ENCODE measurements at places on chromosomes 1 and 21.

GRCh38 chr1:57451516-57451915, 27.7 kb upstream of the DAB1 start:
- DNase-seq, result no peak

DNA sequence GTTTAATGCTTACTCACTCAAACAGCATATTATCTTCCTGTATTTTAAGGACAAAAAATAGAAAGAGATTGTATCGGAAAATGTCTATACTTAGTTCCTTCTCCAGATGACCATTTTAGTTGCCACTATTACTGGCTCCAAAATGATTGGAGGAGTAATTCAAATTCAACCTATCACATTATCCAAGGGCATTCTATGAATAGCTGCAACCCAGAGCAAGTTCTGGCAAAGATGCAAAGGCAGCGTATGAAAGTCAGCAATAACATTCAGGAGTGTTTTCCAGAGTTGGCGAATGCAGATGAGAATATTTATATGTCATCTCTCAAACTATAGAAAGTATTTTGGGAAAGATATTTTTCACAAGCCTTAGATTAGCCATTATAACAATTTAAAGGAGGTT, 389.8 kb upstream of the ADGRL2 start:
- peak; percentile 43 for DNase-seq

DNA sequence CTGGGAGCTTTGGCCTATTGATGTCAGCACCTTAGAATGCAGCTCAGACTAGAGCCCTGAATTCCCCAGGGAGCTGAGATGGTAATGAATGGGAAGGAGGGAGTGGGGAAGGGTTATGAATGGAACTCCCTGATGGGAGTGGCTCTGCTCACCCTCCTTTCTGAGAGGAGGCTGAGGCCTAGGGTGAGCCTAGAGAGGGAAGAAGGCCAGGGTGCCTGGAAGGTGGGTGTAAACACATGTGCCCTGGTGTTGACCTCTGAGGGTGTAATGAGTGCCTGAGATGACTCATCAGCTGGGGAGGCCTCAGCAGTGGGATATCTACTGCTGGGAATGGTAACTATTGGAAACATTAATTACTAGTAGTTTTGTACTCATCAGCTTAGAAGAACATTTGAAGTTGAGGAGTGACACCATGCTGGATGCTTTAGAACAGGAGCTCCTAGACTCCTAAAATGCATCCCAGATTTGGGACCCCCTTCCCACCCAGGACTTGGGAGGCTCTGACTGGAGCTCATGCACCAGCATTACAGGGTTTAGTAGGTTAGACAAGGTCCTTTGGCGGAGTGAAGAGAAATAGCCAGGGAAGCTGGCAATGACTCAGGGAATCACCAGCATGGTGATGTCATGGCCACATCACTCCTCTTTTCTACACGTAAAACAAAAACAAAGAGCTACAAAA, 16.0 kb upstream of the PIGV start:
- no peak for DNase-seq

GRCh38 chr1:239840790-239841189, 250.9 kb upstream of the FMN2 start:
- DNase-seq, result no peak

GRCh38 chr1:201468501-201468843, 516 bp downstream of the PHLDA3 start:
- DNase-seq, result peak; percentile 51

DNA sequence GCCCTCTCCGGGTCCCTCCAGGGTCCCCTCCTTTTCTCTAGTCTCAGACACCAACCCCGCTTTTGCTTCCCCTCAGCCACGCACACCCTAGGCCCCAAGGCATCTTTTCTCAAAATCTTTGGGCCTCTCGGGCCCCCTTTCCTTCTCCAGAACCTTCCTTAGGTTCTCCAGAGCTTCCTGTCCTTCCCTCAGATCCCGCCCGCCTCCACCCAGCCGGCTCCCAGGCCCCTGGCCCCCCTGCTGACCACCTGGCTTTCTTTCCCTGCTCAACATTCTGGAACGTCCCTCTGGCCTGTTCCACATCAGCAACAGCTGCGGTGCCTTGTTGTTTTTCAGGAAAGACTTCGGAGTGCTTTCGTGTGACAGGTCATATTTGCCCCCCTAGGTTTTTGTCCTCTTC, 1.2 kb downstream of the ZDHHC18 start:
- peak; percentile 60 for DNase-seq

DNA sequence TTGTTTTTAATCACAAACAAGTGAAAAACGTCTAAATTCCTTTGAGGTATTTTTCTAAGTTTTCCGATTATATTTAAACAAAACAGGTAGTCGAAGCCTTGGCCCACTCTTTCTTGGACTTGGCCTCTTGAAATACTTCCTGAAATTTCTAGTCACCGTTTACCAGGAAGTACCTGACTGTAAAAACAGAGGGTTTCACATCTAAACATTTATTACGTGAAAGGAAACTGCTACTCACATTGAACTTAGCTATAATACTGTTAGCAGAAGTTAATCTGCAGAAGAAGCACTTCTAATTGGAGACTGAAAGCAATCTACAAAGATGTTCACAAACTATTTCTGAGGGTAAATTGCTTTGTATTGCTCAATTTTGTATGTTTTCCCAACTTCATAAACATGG, 526.0 kb upstream of the ADGRL4 start:
- DNase-seq, result no peak

DNA sequence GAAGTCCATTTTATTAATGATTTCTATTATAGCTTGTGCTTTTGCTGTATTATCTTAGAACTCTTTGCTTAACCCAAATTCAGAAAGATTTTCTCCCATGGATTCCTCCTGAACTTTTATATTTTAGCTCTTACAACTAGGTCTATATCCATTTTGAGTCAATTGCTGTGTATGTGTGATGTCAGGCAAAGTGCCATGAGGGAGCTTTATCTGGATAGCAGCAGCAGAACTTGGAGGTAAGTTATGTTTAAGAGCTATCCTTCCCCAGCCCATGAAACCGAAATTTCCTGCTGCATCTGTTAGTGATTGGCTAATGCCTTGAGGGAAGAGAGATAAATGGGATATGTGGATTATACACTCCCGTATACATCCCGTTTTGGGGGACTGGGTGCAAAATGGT, 29.9 kb downstream of the ADAM30 start:
- DNase-seq, result no peak

Data from right hindlimb (tissue), 1 donor.